ENCODE measurements at places on chromosomes 7 and 10.

GRCh38 chr7:144529269-144529926, 125.9 kb upstream of the NOBOX start:
- no peak for DNase-seq

DNA sequence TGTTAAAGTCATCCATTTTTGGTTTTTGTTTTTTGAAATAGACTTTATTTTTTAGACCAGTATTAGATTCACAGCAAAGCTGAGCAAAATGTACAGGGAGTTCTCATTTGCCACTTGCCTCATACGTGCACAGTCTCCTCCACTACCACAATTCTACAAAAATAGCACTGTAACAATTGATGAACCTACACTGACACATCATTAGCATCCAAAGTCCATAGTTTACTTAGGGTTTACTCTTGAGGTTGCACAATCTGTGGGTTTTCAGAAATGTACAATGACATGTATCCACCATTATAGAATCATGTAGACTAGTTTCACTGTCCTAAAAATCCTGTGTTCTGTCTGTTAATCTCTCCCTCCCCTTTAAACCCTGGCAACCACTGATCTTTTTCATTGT, 125.8 kb upstream of the PDSS1 start:
- DNase-seq: no peak

DNA sequence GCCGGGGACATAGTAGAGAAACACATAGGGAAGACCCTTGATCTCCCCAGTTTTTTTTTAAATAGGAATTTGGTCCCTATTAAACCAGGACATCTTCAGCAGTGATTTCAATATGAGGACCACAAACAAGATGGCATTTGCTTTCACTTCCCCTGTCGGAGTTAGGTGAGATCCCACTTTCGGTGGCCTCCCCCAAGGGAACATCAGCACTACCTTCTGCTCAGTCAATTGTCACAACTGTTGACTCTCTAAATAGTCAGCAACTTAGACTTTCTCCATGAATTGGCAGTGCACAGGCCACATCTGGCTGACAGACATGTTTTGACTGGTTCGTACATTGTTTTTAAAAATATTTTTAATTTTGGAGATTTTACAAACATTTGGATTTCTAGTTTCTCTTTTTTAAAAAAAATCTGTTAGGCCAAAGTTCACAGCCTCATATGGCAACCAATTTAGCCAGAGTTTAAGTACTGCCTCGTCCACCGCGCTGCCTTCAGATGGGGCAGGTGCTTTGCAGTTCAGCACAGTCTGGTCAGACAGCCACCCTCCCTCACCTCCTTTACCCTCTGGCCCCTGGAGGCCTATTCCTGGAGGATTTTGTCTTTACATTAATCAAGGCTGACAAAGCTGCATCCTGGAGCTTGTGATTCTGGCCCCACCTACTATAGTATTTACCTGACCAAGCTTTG, 139.2 kb upstream of the PRR15 start:
- no peak for DNase-seq

DNA sequence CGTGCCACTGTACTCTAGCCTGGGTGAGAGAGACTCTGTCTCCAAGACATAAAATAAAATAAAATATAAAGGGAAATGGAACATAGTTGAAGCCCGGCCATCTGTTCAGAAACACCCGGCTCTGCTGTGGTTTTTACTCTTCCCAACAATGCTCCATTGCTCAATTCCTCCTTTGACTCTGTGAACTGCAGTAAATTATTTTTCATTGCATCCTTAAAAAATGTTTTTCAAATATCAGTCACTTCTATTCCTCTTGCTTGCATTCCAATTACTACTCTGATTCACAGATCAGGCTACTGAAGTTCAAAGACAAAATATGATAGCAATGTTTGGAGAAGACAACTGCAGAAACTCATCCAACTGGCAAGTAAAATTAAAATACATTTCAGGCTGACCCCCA, 983.0 kb downstream of the SORCS1 start:
- DNase-seq: no peak

DNA sequence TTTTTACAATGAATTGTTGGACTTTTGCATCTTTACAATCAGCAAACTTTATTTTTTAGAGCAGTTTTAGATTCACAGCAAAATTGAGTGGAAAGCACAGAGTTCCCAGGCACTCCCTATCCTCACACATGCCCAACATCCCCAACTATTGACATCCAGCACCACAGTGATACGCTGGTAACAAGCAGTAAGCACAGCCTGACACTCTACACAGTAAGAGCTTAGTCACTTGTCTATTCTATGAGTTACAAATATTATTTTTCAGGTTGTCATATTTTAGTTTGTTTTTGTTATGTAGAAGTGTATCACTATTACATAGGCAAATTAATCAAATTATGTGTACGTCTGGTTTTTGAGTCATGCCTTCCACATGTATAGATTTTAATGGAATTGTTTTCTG, 27.0 kb upstream of the GIMAP7 start:
- no peak for DNase-seq

- DNase-seq: no peak
Measured at GRCh38 chr7:33448035-33448434, 318.7 kb downstream of the BBS9 start.

GRCh38 chr10:124657806-124658205, 86.4 kb downstream of the FAM53B start:
- no peak for DNase-seq

DNA sequence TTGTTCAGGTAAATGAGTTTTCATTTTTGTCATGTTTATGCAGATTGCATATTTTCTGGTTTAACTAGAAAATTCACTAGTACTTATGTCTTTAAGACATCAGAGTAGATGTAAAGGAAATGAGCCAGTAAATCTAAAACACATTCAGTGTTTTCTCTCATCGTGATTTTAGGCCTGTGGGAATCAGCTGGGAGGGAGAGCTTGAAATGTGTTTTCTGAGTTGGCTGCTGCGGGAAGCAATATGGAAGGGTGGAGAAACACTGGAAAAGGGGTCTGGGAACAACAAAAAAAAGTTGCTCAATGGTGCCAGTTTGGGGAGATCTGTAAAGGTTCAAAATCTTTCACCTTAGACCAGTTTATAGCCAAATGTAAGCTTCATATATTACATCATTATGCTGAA, 284.1 kb downstream of the POU6F2 start:
- no peak for DNase-seq

- no peak for DNase-seq
Measured at GRCh38 chr10:7315906-7316305, 94.9 kb downstream of the SFMBT2 start.

DNA sequence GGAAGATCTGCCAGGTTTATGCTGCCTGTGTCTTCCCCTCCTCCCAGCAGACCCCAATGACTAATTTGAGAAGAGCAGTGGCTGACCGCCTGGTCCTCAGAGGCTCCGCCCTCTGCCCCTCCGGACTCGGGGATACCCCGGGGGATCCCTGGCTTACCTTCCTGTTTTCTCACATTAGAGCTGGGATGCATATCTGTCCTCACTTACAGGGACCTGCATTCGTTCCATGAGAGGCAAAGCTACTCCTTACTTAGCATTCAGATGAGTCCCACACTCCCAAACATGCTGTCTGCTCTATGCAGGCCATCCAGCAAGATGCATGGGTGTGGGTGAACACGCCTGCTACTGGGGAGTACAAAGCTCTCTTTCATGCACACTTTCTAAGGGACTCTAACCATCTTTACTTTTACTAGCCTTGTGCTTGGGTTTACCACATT, 24.0 kb downstream of the VOPP1 start:
- DNase-seq: no peak

GRCh38 chr10:21399392-21400035, 126.0 kb downstream of the SKIDA1 start:
- DNase-seq: no peak

- no peak for DNase-seq
Measured at GRCh38 chr7:110418659-110419280, 672.2 kb upstream of the LRRN3 start.

GRCh38 chr7:157984423-157985163, 603.0 kb downstream of the PTPRN2 start:
- no peak for DNase-seq

GRCh38 chr7:47827351-47827756, 120.9 kb downstream of the PKD1L1 start:
- no peak for DNase-seq

DNA sequence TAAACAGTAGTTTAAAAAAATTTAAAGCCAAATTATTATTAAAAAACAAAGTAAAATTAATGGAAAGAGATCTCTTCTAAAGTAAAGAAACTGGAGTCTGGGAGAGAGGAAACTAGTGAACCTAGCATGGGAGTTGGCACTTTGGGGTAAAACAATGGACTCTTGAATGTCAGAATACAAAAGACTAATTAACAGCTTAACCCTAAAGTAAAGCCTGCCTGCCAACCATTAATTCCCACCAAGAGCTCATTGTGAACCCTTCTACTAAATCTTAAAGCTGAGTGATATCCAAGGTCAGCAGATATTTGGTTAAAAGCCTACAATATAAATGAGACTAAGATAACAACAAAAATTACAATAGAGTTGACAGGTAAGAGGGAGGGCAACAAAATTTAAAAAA, 36.5 kb downstream of the KMT2C start:
- no peak for DNase-seq

GRCh38 chr10:5958675-5959074, 18.7 kb downstream of the IL15RA start:
- no peak for DNase-seq

GRCh38 chr10:48476279-48476982, 128.4 kb downstream of the ARHGAP22 start:
- DNase-seq: no peak

- DNase-seq: no peak
Measured at GRCh38 chr7:73738220-73738611, 386 bp downstream of the ABHD11 start.

DNA sequence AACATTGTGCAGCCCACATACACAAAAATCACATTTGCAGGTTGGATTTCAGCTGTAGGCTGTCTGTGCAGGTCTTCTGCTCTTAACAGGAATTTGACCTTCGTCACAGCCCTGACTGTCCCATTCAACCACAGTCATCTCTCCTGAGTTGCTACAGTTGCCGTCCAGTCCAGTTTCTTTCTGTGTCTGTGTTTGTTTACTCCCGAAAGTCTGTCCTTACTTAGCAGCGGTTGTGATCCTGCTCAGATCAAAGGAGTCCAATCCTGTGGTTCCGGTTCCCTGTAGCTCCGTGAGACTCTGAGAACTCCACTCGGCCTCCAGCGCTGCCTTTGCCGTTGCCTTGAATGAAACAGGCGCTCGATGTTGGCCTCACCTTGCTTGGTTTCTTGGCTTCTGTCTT, 111.6 kb upstream of the GATA3 start:
- DNase-seq: no peak

DNA sequence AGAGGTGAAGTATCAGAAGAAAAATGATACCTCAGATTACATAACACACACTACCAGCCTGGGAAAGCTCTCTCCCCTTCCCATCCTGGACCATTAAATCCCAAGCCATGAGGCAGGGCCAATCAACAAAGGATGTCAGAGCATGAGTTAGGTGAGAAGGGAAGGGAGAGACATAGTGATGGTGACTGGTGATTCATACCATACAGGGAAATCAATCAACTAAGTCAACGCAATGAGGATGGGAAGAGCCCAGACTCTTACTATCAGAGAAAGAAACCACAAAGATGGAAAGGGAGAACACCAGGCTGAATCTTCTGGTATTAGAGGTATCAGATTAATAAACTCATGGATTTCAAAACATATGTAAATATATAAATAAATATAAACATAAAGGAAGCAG, 185.4 kb downstream of the KMT2E start:
- no peak for DNase-seq

DNA sequence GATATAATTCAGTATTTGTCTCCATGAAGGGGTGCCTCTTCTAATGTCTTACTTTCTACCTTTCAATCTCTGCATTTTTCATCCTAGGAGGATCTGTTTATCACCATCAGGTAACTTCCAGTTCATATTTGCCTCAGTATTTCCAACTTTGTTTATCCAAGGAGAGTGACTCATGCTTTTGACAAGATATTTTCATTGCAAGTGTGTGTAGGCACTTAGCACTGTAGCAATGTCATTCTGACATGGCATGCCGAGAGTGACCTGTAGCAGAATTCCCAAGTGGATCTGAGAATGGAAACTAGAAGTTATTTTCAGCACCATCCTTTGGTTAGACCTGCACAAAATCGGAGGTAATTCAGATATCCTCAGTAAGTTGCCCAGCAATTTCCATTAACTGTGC, 129.9 kb downstream of the INHBA start:
- DNase-seq: no peak

All from esophagus squamous epithelium (tissue), 5 donors.